Dermis microvascular lymphatic vessel endothelial cell (primary cell): ENCODE measurements at places on chromosomes 6 and 20. TPM values are rescaled to one million over a fixed set of nuclear protein-coding genes. Genes with fewer than 3 reads are reported as not detected.

Gene SLC22A16
- not detected in 2 replicates for total RNA-seq

Gene EDN1
- total RNA-seq = 63.0 and 107 TPM in 2 replicates

Gene HS3ST5
- not detected in 2 replicates for total RNA-seq

Gene EDN3
- not detected in 2 replicates for total RNA-seq
